ENCODE measurements at places on chromosomes 1 and 21.
A peak's percentile ranks its signal among the peaks of the same experiment; 100 is the strongest.

DNA sequence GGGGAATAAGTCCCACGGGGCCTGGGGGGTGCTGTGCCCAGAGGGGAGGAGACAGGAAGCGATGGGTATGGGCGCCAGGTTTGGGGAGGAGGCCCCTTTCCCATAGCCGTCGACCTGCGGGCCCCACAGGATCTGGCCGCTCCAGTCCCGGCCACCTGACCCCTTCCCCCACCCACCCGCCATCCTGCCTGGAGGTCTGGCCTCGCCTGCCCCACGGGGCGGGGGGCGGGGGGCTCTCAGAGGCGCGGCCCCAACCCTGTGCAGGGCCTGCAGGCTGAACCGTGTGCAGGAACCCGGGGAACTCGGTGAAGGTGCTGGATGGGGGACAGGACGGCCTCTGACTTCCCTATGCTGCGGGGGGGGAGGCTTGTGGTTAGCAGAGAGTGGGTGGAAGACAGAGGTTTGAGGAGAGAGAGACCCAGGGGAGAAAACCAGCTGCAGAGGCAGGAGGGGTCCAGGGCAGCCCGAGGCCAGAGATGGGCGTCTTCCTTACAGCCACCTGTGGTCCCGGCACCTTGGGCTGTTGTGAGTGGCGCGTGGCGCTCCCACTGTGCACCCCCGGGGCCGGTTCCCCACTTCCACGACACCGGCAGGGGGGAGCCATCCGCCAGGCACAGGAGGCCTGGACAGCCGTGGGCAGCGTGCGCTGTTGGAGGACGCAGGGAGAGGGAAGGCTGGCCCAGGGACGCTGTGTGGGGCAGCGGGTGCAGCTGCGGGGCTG lies 2.5 kb upstream of the TNFRSF18 start:
- no peak for DNase-seq

DNA sequence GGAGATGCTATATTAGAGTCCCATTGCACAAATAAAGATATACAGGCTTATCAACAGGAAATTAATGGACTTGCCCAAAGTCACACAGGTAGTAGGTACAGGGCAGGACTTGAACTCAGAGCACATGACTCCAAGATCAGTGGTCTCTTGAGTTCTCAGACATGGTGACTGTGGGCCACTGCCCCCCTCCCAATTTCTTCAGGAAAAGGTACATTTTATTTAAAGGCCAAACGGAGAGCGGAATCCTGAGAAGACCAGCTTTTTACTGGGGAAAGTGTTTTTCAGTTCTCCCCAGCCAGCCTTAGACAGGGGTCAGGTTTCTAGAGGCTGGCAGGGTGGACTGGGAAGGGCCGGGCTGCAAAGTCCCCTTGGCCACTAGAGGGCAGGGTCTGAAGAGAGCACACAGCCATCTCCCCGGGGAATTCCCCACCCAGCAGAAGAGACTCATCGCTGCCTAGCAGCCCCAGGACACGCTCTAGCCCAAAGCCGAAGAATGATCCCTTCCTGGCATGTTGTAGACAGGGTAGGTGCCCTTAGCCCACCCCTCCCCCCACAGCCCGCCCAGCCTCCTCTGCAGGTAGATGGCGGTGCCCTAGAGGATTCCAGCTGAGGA lies 29.7 kb downstream of the ACP6 start:
- peak; percentile 79 for DNase-seq

DNA sequence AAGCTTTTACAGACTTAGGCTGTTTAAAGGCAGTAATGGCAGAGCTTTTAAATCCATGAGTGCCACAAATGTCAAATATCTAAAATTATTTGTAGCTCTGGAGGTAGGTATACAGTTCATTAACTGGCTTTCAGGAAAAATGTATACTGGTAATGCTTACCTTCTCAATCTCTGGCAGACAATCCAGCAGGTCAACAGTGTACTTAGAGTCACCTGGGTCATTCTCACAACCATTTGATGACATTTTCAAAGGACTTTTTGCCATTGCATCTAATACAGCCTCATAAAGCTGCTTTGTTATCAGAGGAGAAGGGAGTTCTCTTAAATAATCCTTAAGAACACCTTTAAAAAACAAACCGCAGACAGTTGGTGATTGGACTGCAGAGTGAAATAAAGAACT lies 31.9 kb downstream of the SYDE2 start:
- DNase-seq: no peak

DNA sequence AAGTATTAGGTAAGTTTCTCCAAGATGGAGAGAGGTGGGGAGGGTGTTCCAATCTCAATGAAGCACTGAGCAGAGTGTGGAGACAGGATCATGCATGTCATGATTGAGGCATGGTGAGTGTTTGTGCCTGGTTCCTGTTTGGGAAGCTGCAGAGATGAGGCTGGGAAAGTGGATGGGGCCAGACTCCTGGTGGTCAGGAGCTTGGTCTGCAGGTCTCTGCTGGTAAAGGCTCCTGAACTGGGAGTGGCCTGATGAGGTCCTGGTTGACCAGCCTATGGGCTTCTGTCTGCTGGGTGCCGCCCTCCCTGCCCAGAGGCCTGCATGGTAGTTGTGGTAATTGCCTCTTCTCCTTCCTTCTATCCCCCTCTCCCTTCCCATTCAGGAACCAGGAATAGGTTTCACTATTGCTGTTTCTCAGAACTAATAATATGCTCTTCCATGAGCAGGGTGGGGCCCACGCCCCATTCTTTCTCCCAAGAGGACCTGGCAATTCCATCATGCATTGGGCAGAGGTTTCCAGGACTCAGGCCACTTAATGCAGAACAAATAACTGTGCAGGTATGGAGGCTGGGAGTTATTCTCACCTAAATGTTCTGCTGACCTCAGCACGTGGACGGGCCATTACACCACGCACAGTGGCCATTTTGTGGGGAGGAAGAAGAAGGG lies 24.5 kb downstream of the PROK1 start:
- DNase-seq: no peak

GRCh38 chr1:169849346-169850022 lies 44.2 kb downstream of the SCYL3 start:
- DNase-seq: no peak

DNA sequence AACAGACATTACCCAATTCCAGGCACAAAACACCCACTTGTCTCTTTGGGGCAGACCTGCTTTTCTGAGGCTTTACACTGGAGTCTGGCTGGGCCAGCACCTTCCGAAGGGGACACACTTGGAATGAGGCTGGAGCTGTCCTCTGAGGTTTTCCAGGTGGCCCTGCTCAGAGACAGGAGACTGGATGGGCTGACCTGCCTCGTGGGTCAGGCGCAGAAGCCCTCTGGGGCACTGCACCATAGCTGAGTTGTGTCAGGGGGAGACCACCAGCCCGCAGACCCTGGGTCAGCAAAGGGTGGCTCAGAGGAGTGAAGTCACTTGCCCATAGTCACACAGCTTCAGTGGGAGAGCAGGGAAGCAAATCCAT lies 1.8 kb downstream of the SH2D5 start:
- DNase-seq: no peak

DNA sequence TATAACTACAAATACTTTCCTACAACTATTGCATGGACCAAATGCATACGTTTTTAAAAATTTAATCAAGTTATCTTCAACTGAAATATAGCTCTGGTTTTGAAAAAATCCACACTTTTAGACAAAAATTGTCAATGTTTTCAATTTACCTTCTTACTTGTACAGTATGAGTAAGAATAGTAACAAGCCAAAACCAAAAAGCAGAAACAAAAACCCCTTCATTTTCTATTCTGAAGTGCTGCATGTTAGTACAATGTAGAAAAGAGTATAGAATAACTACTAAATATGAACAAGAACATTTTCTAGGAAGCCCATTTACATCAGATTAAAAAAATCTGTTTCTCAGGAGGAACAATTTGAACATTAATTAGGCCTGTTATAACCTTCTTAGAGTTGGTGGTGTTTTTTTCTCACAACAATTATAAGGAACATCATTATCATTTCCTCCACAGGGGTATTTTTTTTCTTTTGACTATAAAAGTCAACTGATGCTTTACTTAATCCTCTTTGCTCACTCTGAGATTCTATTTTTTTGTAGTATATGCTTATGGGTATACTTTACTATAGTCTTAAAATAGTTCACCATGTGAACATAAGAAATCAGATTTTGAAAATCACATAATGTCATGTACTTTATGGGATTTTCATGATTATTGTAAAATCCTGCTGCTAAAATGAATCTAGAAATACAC lies 475.4 kb downstream of the PTBP2 start:
- no peak for DNase-seq

- no peak for DNase-seq
These were observed 275.6 kb downstream of the PLPP3 start for GRCh38 chr1:56303805-56304204.

- DNase-seq: no peak
These were observed 58.9 kb downstream of the ST3GAL3 start for GRCh38 chr1:43766086-43766784.

DNA sequence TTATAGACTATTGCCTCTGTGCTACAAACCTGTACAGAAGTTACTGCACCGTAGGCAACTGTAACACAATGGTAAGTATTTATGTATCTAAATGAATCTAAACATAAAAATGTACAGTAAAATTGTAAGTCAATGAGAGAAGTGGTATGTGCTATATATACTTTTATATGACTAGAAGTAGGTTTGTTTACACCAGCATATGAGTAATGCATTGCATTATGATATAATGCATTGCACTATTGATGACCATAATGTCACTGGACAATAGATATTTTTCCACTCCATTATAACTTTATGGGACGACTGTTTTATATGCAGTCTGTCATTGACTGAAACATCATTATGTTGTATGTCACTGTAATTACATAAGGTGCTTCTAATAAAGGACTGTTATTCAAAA lies 340.3 kb upstream of the SNX7 start:
- DNase-seq: no peak

Measured in head of caudate nucleus (tissue), 42 donors.